Naive thymus-derived CD4-positive, alpha-beta T cell (primary cell): ENCODE measurements at places on chromosomes 3 and 15. TPM values are rescaled to one million over a fixed set of nuclear protein-coding genes. Genes with fewer than 3 reads are reported as not detected.

Gene INKA1
- total RNA-seq: 2.0 TPM

Gene HIGD2B
- 0.57 TPM for total RNA-seq

Gene MUSTN1
- total RNA-seq: 2.6 TPM

Gene ARID3B
- total RNA-seq: 38.9 TPM

- no peaks in the 10 kb centered on the region for H3K27me3 ChIP-seq
- H3K4me1 ChIP-seq: no peaks in the 10 kb centered on the region
- no peak overlapping the region for H3K27ac ChIP-seq
- no peak for DNase-seq
Observed at GRCh38 chr3:14278265-14278798, 99.7 kb downstream of the LSM3 start.

- H3K36me3 ChIP-seq: no peaks in the 10 kb centered on the region
- H3K27ac ChIP-seq: peak overlapping the region; percentile 57
- H3K4me3 ChIP-seq: no peak overlapping the region
- H3K27me3 ChIP-seq: no peaks in the 10 kb centered on the region
- DNase-seq: peak; percentile 23
- peaks cover 21% of the 10 kb centered on the region for H3K4me1 ChIP-seq
Observed at GRCh38 chr15:99682455-99682854, 50.8 kb downstream of the LYSMD4 start.

DNA sequence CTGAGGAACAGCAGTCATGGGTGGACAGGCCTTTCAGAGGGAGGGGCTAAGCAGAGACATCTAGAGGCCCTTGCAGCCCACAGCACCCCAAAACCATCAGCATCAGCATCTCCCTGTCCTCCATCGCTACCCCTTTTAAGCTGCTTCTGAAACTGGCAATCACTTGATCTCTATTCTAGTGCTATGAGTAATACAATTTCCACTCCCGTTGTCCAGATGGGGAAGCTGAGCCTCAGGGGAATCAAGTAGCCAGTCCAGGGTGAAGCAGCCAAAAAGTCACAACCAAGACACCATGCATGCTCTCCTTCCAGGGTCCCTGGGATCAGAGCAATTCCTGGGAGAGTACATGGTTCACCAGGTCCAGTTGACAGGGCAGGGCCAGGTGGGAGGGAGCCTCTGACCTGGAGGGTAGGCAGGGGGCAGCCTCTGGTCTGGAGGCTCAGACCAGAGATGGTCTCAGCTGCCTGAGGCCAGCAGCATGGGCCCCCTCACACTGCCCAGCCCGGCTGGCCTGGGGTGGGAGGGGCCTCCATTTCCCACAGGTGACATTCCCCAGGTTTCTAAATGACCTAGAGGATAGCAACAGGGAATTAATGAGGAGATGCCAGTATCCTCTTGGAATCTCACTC lies 30.0 kb downstream of the KLHL25 start:
- no peaks in the 10 kb centered on the region for H3K4me1 ChIP-seq
- H3K36me3 ChIP-seq: peaks cover 60% of the 10 kb centered on the region
- H3K4me3 ChIP-seq: no peak overlapping the region
- H3K27ac ChIP-seq: no peak overlapping the region

GRCh38 chr3:142445816-142446254 lies 2.0 kb downstream of the XRN1 start:
- peak; percentile 4 for DNase-seq
- peak overlapping the region; percentile 99 for H3K27ac ChIP-seq
- peaks cover 33% of the 10 kb centered on the region for H3K4me1 ChIP-seq
- no peaks in the 10 kb centered on the region for H3K36me3 ChIP-seq

DNA sequence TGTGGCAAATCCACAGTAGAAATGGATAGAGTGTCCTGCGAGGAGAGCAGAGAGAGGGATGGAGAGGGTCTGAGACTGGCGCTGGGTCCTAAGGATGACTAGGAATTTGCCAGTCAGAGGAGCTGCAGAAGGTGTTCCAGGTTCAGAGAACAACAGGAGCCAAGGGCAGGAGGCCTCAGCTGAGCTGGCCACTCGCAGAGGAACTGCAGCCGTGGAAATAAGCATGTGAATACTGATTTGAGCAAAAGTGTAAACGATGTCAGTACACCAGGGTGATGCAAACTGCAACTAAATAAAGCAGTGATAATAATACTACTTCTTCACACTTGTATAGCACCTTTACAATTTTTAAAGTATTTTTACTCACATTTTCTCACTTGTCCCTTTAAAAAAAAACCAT lies 24.6 kb downstream of the SEMA6D start:
- H3K27ac ChIP-seq: no peak overlapping the region
- no peak for DNase-seq
- H3K4me1 ChIP-seq: no peaks in the 10 kb centered on the region
- no peaks in the 10 kb centered on the region for H3K36me3 ChIP-seq

- no peaks in the 10 kb centered on the region for H3K27me3 ChIP-seq
- peaks cover 16% of the 10 kb centered on the region for H3K4me1 ChIP-seq
- DNase-seq: no peak
- H3K36me3 ChIP-seq: no peaks in the 10 kb centered on the region
Observed at GRCh38 chr3:52983336-52983807, 62.5 kb downstream of the SFMBT1 start.

DNA sequence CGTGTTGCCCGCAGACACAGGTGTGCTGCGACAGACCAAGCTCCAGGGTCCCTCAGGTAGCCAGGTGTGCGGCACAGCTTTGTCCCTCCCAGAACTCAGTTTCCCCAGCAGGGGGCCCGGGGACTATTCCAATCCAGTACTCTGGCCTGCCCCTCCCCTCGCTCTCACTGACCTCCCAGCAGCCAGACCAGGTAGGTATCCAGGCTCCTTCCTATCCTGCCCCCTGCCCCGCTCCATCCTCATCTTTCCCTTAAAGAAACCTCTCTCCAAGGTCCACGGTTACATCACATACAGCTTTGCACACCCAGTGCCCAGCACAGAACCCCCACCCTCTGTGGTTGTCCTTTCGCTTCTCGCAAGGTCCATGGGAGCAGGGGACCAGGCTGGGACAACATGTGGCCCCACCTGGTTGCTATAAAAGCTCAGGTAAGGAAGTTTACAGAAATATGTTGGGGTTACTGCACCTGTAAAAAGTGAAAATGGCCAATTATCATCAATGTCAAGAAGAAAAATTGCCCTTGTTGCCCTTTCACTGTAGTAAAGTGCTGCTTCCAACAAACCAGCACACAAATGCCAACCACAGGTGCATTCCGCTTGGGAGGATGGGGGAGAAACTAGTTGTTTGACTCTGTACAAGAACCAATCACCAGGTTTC lies 7.3 kb upstream of the CYP11A1 start:
- H3K36me3 ChIP-seq: no peaks in the 10 kb centered on the region
- H3K27ac ChIP-seq: no peak overlapping the region
- peak overlapping the region; percentile 98 for H3K4me3 ChIP-seq
- no peaks in the 10 kb centered on the region for H3K27me3 ChIP-seq

DNA sequence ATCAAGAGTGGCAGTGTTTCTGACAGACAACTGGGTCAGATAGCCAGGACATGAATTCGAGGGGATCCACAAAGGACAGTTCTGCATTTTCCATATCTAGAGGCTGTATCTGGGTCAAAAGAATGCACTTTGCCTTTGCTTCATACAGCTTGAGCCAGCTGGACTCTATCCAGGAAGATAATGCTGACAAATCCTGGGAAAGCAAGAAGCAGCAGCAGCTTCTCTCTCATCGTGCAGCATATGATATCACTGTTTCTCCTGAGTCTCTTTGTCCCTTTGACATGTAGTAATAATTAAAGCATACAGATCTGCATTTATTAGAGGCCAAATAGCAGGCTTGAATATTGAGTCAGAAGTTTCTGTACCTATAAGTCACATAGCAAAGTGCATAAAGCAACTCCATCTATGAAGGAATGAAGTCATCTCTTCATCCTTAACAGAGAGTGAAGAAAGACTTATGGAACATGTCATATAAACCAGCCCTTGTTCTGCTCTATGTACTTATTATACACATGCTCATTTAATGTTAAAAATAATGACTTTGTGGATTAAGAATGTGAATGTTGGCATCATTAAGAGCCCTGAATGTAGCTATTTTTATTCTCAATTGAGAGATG lies 236.8 kb upstream of the GBE1 start:
- H3K4me3 ChIP-seq: no peak overlapping the region
- H3K27me3 ChIP-seq: no peaks in the 10 kb centered on the region
- DNase-seq: no peak
- no peak overlapping the region for H3K27ac ChIP-seq

DNA sequence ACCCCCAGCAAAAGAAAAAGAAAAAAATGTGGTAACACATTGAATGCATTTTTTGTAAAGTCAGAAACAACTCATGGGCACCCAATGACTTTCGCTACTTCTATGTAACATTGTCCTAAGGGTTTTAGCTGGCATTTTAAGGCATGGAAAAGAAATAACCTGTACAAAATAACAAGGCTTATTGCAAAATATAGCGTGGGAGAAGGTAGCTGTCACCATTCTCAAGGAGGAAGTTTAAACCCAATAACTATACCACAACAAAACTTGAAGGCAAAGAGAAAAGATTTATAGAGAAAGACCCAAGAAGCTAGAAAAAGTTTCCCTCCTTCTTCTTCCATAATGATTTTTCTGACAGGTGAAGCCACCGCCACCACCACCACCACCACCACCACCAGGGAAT lies 55.7 kb upstream of the ACP3 start:
- DNase-seq: no peak
- H3K4me1 ChIP-seq: no peaks in the 10 kb centered on the region
- H3K4me3 ChIP-seq: no peak overlapping the region
- H3K27me3 ChIP-seq: no peaks in the 10 kb centered on the region
- H3K36me3 ChIP-seq: no peaks in the 10 kb centered on the region
- no peak overlapping the region for H3K27ac ChIP-seq

- H3K27me3 ChIP-seq: peaks cover 4% of the 10 kb centered on the region
- H3K4me1 ChIP-seq: no peaks in the 10 kb centered on the region
- no peaks in the 10 kb centered on the region for H3K36me3 ChIP-seq
- no peak overlapping the region for H3K4me3 ChIP-seq
- no peak for DNase-seq
Observed at GRCh38 chr15:84961707-84962106, 19.9 kb upstream of the PDE8A start.

DNA sequence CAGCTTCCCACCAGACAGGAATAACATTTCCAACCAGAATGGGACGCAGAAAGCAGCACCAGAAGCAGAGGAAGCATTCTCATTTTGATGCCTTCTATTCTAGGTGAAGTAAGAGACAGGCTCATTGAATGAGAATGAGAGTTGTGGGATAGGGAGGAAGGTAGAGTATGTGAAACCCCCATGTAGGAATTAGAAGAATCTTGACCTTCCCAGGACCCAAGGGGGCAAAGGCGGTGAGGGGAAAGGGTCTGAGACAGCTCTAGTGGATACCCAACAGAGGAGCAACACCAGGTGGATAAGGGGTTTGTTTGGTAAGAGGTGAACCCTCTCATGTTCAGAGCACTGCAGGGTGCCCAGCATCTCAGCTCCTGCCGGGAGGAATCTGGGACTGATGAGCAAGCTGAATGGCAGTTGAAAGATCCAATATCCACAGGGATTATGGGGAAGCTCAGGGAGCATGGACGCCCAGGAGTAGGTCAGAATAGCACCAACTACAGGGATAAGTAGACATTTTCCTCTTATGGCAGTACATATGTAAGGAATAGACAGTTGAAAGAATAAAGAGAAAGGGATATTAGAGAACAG lies 77.0 kb downstream of the PLCL2 start:
- DNase-seq: no peak
- H3K4me1 ChIP-seq: peaks cover 6% of the 10 kb centered on the region
- no peak overlapping the region for H3K4me3 ChIP-seq
- no peaks in the 10 kb centered on the region for H3K36me3 ChIP-seq

GRCh38 chr15:36756707-36757106 lies 177.3 kb downstream of the CDIN1 start:
- DNase-seq: no peak
- no peak overlapping the region for H3K4me3 ChIP-seq
- H3K27me3 ChIP-seq: no peaks in the 10 kb centered on the region

DNA sequence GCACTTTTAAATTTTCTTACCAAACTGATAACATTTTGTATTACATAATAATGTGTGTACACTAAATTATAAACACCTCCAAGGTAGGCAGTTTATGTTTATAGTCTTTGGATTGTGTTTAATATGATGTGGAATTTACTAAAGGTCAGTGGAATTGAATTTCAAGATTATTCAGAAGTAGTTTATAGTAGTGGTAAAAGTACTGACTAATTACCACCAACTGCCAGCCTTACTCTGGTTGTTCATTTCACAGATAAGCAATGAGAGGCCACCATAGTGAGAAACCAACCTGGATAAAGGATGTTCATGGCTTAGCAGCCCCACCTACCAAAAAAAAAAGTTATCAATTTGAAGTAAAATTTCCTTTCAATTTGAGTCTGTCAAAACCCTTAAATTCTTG lies 54.0 kb upstream of the EIF5A2 start:
- no peak overlapping the region for H3K27ac ChIP-seq
- no peaks in the 10 kb centered on the region for H3K27me3 ChIP-seq
- DNase-seq: no peak
- H3K4me1 ChIP-seq: no peaks in the 10 kb centered on the region
- H3K4me3 ChIP-seq: no peak overlapping the region
- no peaks in the 10 kb centered on the region for H3K36me3 ChIP-seq

DNA sequence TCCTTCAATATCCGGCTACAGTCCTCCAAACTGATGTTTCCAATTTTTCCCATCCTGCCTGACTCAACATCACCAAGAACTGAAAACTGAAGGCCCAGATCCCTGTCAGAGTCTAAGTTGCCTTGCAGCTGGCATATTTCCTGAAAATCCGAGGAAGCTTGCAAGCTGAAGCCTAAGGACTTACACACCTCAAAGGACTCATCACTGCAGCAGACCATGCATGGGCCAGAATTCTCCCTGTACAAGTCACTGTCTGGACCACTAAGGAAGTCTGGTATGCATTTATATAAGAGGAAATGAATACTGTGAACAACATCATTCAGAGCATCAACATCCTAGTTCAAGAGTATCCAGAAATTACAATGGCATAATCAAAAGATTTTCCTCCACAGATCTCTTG lies 548.8 kb upstream of the MDFIC2 start:
- no peaks in the 10 kb centered on the region for H3K36me3 ChIP-seq
- H3K27ac ChIP-seq: no peak overlapping the region
- no peaks in the 10 kb centered on the region for H3K27me3 ChIP-seq
- no peaks in the 10 kb centered on the region for H3K4me1 ChIP-seq
- H3K4me3 ChIP-seq: no peak overlapping the region
- no peak for DNase-seq

DNA sequence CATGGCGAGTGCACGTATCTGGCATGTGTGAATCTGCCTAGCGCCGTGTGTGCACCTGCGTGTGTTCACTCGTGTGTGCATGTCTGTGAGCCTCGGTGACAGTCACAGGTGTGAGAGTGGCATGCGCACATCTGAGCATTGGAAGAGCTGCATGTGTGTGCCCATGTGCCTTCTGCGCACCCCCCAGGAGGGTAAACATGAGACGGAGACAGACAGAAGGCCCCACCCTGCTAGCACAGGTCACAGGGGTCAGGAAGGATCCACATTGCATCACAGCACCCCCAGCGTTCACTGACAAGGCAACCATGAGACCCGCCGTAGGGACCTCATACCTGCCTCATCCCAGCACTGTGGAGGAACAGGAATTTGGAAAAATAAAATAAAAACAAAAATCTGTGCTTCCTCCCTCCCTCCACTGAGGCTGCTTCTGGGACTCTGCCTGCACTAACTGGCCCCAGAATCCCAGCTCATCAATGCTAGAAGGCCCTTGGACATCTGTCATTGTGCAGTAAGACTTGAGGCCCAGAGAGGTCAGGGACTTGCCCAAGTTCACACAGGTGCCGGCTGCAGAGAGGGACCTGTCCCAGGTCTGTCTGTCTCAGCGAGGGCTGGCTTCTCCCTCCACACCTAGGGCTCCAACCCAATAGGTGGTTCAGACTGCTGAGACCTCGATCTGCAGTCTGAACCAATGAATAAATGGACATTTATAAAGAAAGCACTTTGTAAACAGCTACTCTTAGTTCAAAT lies 37.4 kb downstream of the RPN1 start:
- no peaks in the 10 kb centered on the region for H3K27me3 ChIP-seq
- no peaks in the 10 kb centered on the region for H3K36me3 ChIP-seq
- H3K4me3 ChIP-seq: no peak overlapping the region
- H3K27ac ChIP-seq: no peak overlapping the region
